Cortex of kidney (tissue), 1 donor: ENCODE measurements at places on chromosomes 6 and 20.

- DNase-seq, result no peak
These were observed 10.3 kb downstream of the DSE start for GRCh38 chr6:116381000-116381399.

GRCh38 chr6:35230498-35230897 lies 16.7 kb downstream of the SCUBE3 start:
- DNase-seq, result no peak

GRCh38 chr20:4227085-4227821 lies 211.9 kb upstream of the RNF24 start:
- no peak for DNase-seq

DNA sequence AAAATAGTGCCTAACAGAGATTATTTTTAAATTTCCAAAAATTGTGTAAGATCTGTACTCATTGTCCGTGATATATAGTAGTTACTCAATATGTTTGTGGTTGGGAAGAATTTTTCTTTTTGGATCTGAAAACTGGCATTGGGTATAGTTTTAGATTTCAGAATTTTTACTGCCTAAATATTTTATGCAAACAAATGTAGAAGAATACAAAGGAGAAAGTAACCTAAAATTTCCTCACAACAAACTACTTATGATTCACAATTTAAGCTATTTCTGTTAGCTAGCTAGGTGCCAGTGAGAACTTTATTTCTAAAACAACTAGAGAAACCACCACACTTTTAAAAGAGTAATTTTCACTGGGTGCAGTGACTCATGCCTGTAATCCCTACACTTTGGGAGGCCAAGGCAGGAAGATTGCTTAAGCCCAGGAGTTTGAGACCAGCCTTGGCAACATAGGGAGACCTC lies 38.8 kb downstream of the SESN1 start:
- DNase-seq, result no peak

GRCh38 chr6:20577173-20577688 lies 43.0 kb downstream of the CDKAL1 start:
- no peak for DNase-seq

DNA sequence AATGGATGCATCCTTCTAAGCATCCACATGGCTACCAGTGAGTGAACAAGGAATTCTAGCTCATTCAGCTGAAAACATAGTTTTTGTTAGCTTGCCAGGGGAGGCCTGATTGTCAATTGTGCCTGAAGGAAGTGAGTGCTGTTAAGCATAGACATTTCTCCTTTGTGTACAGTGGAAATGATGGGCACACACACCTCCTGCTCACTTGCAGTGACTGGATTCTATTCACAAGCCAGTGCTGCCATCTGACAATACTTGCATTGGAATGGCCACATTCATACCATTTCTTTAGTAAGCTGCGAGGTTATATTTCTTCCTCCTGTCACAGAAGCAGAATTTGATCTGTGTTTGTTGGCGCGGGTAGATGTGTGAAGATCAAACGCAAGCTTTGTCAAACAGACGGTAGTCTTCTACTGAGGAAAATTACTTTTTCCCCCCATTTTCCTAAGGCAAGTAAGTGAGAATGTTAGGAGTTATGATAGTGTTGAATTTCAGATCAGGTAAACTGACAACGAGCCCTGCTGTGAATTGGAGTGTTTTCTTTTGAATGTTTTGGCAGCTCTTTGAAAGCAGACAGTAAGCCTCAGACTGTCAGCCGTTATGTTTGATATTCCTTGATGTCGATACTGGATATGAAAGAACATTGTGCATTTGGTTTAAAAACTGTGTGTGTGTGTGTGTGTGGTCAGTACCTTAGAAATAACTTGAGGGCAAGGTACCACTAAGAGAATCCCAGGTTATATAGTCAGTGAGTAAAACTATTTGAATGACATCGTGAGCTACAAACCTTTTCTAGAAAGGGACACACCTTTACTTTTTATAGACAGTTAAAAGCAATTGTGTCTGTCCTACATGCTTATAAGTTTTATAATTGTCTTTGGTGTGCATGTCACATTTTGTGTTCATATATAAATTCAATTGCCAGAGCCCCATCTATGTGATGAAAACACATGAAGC lies 84.2 kb upstream of the BMP2 start:
- DNase-seq, result no peak

GRCh38 chr6:69813508-69813907 lies 16.7 kb upstream of the LMBRD1 start:
- DNase-seq, result no peak

DNA sequence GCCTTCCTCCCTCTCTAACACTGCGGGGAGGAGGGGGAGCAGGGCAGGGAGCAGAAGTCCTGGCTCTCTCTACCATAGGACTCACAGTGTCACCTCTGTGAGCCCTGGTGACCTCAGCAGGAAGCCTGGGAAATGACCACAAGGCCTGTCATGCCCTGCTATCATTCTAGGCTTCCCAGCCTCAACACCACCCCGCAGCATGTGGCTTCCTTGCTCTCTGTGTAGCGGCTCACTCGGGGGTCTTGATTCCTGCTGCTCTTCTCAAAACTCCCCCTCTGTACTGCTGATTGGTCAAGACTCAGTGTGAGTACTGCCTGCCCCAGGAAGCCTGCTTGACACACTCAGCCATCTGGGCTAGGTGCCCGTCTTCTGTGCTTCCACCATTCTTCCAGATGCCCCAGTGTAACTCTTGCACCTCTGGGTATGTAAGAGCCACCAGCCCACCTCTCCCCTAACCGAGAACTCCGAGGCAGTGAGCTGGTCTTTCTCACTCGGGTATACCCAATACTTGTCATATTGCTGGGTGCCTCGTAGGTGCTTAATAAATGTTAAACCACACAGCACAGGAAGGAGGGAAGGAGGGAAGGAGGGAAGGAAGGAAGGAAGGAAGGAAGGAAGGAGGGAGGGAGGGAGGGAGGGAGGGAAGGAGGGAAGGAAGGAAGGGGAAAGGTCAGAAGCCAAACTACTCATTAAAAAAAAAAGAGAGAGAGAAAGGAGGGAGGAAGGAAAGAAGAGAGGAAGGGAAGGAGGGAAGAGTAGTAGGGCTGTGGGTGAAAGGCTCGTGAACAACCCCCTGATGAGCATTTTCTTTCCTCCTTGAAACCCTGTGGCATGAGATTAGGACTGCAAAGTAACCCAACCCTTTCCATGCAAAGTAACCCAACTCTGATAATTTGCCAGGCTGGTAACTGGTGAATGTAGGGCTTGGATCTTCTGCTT lies 5.0 kb downstream of the MDFI start:
- no peak for DNase-seq

- no peak for DNase-seq
These were observed 30.0 kb upstream of the UBR2 start for GRCh38 chr6:42533794-42534193.

- no peak for DNase-seq
These were observed 489.0 kb downstream of the CDKAL1 start for GRCh38 chr6:21023210-21023609.

- no peak for DNase-seq
These were observed 3.1 kb downstream of the CNPY3 start for GRCh38 chr6:42932412-42932811.

DNA sequence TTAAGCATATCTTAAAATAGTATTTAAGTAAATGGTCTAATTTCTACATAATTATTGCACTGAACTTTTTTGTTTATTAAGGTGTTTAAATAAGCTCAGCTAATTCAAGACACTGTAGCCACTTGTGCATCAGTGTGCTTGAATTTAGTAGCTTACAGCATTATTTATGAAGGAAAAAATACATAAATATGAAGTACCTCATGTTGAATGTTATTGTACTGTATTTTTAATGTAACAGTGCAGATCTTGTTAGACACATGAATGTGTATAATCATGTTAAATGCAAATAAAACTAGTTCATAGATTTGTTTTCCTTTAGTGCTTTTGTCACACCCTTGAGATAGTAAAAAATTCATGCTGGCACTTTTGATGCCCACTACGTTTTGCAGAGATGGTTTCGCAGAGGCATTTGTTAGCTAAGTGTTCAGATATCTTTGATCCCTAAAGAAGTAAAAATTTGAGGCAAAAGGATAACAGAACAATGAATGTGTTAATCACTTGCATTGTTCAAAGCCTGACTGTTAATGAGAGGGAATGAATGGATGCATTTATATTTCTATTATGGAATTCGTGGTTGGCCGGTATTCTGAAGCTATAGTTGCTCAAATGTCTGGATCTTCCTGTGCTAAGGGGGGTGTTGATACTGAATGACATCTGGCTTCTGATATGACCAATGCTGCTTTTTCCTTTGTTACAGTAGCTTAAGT lies 8.8 kb downstream of the BTBD3 start:
- no peak for DNase-seq

GRCh38 chr6:77987035-77987384 lies 334.2 kb downstream of the MEI4 start:
- DNase-seq, result no peak

GRCh38 chr20:1805161-1805581 lies 90.0 kb upstream of the SIRPA start:
- DNase-seq, result no peak

- DNase-seq, result no peak
These were observed 107.1 kb downstream of the ARID1B start for GRCh38 chr6:156884306-156884705.

DNA sequence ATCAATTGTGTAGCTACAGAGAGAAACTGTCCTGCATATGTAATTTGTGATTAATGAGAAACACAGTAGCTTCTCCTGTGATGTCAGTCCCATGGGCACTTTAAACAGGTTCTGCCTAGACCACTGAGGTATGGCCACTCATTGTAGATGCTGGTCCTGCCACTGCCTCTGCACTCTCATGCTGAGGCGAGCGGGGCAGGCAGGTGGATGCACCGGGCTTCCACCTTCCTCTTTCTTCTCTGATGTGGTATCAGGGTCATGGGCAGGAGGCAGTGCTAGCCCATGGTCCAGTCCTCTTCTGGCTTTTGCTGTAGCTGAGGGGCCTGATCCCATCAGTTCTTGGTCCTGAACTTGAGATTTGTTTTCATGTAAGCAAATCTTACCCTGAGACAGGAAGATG lies 58.7 kb downstream of the ADGB start:
- DNase-seq, result no peak

DNA sequence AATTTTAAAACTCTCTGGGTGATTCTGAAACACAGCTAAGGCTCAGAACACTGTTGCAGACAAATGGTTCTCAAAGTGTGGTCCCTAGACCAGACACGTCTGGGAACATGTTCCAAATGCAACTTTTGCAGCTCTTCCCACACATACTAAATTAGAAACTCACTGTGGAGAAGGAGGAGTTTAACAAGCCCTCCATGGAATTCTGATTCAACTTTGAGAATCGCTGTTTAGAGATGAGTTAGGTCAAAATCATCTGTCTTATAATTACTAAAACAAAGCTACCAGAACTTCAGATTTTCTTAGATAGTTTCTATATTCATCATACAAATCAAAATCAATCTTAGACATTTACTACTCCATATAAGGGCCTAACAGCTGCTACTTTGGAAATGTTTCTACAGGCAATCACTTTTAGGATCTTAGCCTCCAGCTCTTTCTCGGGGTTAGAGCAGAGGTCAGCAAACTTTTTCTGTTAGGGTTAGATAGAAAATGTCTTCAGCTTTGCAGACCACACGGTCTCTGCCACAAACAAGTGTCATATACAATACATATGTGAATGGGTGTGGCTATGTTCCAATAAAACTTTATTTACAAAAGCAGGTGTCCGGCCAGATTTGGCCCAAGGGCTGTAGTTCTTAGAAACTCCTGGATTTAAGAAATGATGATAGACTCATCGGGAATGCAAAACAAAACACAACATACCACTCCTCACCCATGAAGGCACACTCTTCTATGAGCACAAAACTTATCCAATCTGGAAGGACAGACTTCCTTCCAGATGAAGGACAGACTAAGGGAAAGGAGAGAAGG lies 50.0 kb upstream of the ARHGAP18 start:
- DNase-seq, result no peak

GRCh38 chr20:37920679-37921322 lies 17.9 kb downstream of the VSTM2L start:
- DNase-seq, result no peak

GRCh38 chr20:8161264-8162071 lies 29.4 kb downstream of the PLCB1 start:
- no peak for DNase-seq

- no peak for DNase-seq
These were observed 100.8 kb downstream of the GRM4 start for GRCh38 chr6:34044945-34045595.

GRCh38 chr6:3325210-3325609 lies 66.5 kb downstream of the PSMG4 start:
- DNase-seq, result no peak

DNA sequence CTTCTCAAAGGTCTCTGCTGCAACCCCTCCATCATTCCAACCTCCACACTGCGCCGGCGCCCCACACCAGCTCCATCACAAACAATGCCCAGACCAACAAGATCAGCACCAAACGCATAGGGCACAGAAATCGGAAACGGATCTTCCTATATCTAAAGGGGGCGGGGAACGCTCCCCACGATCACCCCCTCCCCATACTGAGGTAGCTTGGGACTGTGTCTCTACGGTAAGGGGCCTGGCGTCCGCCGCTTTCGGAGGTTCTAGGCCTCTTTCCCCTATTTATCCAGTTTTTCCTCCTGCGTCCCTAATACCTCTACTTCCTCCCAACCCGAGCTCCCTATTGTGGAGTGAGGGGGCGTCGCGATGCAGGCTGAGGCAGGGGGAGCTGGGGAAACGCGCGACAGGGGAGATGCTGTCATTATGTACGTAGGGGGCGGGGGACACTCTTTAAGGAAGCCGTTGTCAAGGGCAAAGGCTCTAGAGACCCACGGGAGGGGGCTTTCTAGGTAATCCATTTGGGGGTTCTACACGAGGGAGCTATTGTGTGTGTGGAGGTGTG lies 909 bp downstream of the DNAAF9 start:
- DNase-seq, result no peak

- DNase-seq, result no peak
These were observed 39.8 kb upstream of the NKAIN2 start for GRCh38 chr6:123763904-123764303.

- no peak for DNase-seq
These were observed 113.7 kb downstream of the CDH26 start for GRCh38 chr20:60071965-60072364.

- DNase-seq, result no peak
These were observed 21.7 kb upstream of the MRPS10 start for GRCh38 chr6:42239333-42239732.

GRCh38 chr6:125888989-125889656 lies 67.4 kb upstream of the HINT3 start:
- no peak for DNase-seq

DNA sequence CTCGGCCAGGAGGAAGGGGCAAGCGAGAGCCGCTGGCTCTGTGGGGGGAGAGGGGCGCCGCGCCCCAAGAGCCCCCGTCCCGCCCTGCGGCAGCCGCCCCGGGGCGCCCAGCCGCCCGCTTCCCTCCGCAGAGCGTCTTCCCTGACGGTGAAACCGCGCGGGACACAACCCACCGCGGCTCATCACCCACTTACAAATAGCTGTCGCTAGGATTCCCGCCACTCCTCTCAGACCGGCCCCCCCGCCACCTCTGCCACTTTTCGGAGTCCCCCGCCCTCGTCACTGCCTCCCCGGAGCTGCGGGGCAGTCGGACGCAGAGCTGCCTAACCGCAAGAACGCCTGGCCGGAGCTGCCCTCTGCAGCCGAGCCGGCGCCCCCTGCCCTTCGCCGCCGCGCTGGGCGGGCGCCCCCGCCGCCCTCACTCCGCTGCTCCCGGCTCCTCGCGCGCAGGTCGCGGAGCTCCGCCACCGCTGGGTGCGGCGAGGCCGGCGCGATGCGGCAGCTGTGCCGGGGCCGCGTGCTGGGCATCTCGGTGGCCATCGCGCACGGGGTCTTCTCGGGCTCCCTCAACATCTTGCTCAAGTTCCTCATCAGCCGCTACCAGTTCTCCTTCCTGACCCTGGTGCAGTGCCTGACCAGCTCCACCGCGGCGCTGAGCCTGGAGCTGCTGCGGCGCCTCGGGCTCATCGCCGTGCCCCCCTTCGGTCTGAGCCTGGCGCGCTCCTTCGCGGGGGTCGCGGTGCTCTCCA lies at the start of gene SLC35D3:
TSS of gene SLC35D3 (plus strand) at position 366 of the 749 bp plus-strand sequence. CDS start at position 494, 128 bp downstream.
- DNase-seq, result no peak

GRCh38 chr6:46850792-46851191 lies 57.6 kb downstream of the MEP1A start:
- DNase-seq, result no peak
